ENCODE measurements at places on chromosomes 1 and 21.
A peak's percentile ranks its signal among the peaks of the same experiment; 100 is the strongest.

DNA sequence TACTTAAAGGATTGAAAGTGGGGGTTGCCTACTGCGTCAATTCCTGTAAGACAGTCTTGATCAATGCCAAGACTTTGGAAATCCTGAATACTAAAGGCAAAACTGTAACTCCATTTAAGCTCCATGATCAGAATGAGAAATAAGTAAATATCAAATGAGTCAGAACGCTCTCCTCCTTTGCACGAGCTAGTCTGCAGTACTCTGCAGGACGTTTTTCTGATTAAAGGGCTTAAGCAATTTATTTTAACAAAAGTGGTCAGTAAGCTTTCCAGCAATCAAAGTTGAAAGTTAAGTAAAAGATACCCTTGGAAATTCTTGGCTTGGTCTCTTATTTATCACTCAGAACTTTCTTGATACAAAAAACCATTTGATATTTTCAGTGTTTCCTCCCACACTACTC, 35.7 kb upstream of the ARHGAP29 start:
- DNase-seq, result no peak

DNA sequence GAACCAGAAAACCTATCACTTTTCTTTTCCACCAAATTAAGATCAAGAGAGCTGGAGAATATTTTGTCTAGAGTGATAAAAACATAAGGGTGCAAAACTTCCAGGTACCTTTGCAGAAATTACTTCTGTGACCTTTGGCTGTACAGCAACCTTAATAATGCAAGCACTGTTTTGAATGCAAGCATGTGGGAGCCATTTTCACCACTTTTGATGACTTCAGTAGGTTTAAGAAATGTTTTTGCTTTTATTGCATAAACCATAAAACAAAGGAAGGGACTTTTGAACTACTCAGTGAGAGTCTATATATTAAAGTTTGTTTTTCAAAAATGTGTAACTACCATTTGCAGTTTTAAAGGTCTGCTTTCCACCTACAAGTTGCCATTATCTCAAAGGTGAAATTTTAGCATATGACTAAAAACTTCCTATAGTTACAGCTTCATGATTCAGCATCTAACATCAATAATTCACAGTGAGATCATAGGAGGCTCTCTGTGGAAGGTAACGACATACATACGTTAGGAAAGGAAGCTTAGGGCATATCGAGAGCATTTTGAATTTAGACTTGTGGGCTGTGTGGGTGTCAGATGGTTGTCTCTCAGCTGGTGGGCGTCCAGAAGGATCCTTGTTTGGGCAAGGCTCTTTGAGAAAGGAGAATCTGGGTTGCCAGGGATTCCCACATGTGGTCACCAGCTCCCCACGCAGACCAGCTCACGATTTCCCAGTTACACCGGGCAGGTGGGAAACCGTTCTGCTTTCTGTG, 1.1 kb upstream of the GADD45A start:
- peak; percentile 19 for DNase-seq

DNA sequence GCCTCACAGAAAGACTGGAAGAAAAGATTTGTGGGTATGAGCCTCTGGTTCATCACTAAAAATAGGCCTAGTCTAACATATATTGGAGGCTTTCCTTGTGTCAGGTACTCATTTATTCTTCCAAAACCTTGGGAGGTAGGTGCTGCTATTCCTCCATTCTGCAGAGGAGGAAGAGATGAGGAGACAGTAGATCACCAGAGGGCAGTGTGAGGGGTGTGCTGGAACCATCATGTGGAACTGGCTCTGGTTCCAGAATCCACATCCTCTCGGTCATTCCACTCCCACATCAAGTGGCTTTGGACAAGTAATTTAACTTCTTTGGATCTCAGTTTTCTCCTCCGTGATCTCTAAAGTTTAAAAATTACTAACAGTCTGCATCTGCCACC, 7.4 kb upstream of the INKA2 start:
- no peak for DNase-seq

GRCh38 chr21:43345746-43346409, 81.1 kb downstream of the SIK1 start:
- DNase-seq, result peak; percentile 13

DNA sequence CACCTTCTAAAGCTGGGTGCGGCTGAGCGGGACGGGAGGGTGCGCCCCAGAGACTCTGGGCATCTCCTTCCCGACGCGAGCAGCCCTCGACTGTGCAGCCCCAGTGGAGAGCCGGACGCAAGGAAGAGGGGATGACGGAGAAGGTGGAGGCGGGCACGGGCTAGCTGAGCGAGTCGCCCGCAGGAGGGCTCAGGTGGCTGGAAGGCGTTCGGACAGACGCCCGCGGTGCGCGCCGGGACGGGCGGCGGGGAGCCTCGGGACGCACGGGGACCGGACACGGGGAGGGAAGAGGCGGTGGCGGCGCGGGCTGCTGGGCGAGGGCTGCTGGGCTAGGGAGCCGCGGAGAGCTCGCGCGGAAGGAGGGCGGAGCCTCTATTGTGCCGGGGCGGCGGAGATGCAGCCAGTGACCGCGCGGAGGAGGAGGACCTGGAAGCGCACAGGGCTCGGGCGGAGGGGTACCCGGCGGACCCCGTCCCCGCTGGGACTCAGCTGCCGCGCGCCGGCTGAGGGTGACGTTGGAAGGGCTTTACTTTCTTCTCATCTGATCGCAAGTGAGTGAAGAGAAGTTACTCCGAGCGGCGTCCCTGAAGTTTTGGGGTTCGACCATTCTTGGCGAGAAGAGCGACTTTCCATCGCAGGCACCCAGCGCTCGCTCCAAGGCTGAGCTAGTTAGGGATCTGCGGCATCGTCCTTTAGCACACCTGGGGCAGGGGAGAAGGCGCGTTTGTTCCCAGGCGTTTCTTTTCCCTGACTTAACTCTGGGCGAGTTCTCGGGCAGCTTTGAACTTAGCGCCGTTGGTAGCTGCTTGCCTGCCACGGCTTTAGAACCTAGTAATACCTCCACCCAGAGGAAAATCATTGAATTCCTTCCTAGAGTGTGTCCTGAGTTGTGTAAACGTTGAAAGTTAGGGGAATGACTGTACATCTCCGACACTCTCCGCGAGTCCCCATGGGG, at the start of gene OLFML2B:
TSS of gene OLFML2B (minus strand) at position 323 of the 955 bp plus-strand sequence. CDS start 439 bp downstream, outside the sequence.
- DNase-seq, result peak; percentile 16

- no peak for DNase-seq
Measured at GRCh38 chr1:33986390-33987095, 122.7 kb downstream of the HMGB4 start.

DNA sequence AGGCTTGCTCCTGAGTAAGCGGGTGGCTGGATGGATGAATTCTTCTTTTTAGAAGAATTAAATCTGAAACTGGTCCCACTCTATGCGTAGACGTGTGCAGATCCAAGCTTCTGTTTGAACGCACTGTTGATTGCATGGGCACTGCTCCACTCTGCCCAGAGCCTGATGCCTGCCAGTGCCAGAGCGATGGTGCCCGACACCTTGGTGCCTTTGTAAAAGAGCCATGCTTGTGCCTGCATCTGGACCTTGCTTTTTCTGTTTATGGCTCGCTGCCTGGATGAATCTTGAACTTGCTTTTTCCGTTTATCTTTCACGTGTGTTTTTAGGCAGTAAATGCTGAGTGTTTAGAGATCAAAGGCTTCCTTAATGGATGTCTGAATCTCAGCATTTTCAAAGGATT, 15.0 kb upstream of the PWP2 start:
- no peak for DNase-seq

GRCh38 chr21:46110499-46111192, 12.7 kb downstream of the COL6A2 start:
- DNase-seq, result no peak

DNA sequence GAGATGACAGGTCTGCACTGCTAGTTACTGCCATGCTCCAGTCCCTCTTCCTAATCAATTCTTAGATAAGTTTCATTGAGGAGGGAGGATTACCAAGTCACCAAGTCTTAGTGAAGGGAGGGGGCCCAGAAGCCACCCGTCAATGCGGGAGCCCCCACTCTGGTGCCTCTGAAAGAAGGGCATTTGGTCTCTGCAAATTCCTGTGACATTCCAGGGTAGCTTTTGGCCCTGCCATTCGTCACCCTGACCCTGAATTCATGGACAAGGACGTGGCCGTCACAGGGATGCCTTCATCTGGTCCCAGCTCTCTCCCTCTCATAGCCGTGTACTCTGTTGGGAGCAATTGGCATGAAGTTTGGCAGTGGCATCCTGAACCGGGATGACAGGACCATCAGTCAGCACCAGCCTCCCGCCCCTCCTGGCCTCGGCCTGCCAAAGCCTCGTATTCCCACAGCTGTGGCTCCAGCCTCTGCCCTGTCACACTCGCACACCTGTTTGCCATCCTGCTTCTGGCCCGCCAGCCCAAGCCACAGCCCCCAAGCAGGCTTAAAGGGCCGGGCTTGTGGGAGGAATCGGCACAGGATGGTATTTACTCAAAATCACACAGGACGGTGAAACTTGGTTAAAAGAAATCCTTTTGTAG, 150.7 kb downstream of the CLIC6 start:
- no peak for DNase-seq

GRCh38 chr1:85445906-85446305, 19.1 kb downstream of the DDAH1 start:
- no peak for DNase-seq

- no peak for DNase-seq
Measured at GRCh38 chr1:97073936-97074335, 352.4 kb downstream of the PTBP2 start.

DNA sequence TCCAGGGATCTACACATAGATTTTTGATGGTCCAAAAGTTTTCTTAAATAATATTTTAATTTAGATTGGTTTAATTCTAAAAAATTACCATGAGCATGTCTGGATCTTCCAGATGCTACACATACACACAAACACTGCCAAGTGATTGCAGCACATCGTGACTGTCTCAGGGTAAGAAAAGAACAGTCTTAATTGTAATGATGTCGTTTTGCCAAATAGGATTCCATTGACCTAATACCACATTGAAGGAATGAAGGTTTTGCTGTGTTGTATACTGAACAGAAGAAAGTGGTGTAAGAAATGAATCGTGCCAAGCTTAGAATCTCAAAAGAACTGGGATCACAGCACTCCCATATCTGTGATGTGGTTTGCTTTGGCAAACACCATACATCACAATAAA, 633.3 kb upstream of the CAMK1G start:
- no peak for DNase-seq

- no peak for DNase-seq
Measured at GRCh38 chr1:231778009-231778719, 151.6 kb downstream of the DISC1 start.

Data from activated CD4-positive, alpha-beta T cell treated with anti-CD3 and anti-CD28 coated beads for 24 hours (primary cell).